ENCODE measurements at places on chromosomes 6 and 20.

DNA sequence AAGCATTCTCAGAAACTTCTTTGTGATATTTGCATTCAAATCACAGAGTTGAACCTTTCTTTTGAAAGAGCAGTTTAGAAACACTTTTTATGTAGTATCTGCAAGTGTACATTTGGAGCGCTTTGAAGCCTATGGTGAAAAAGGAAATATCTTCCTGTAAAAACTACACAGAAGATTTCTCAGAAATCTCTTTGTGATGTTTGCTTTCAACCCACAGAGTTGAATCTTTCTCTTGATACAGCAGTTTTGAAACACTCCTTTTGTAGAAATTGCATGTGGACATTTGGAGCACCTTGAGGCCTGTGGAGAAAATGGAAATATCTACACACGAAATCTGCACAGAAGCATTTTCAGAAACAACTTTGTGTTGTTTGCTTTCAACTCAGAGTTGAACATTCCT is 612.3 kb upstream of the ZNF337 start:
- DNase-seq: no peak

DNA sequence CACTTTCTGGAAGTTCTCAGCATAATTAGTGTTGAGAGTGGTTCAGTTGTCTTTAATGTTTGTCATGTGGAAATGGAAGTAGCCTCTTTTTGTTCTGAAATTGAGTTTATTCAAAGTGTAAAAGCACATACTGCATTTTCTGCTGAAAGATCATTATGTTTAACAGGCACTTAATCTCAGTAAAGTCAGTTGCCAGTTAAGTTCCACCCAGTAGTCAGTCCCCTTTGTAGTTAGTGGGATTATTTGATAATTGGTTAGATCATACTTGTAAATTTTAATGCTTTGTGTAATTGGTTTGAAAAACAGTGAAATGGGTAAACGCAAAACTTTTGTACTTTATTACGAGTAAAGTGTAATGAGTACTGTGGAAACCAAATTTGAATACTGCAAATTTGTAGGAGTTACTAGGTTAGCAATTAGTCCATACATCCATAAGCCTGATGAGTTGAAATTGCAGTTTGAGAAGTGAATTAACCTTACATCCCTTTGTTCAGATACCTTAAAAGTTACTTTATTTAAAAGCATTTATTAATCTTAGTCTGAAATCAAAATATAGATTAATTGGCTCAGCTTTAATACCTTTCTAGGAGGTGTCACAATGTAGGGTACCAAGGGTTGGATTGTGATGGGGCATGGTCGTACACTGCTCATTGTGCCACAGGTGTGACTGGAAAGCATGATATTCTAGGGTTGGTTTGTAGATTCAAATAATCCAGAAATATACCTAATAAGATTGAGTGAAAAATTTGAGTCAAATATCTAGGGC is 4.4 kb downstream of the SRSF6 start:
- no peak for DNase-seq

GRCh38 chr6:90369024-90369519 is 72.4 kb upstream of the BACH2 start:
- DNase-seq: no peak

DNA sequence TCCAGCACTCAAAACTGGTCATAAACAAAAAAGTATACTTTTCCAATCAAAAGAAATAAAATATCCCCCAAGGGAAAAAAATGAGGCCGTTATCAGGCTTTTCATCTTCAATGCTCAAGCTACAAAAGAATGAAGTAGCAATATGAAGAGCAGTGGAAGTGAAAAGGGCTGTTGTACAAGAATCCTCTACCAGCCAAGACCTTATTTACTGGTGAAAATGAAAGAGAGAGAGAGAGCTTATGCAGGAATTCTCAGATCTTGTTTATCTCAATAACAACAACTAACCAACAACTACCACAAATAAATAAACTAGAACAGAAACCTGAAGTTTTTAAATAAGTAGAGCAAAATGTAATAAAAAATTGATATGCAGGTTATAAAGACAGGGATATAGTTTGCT is 400.6 kb downstream of the HDGFL1 start:
- DNase-seq: no peak

- DNase-seq: no peak
Measured at GRCh38 chr20:4151342-4151741, 136.0 kb upstream of the RNF24 start.

DNA sequence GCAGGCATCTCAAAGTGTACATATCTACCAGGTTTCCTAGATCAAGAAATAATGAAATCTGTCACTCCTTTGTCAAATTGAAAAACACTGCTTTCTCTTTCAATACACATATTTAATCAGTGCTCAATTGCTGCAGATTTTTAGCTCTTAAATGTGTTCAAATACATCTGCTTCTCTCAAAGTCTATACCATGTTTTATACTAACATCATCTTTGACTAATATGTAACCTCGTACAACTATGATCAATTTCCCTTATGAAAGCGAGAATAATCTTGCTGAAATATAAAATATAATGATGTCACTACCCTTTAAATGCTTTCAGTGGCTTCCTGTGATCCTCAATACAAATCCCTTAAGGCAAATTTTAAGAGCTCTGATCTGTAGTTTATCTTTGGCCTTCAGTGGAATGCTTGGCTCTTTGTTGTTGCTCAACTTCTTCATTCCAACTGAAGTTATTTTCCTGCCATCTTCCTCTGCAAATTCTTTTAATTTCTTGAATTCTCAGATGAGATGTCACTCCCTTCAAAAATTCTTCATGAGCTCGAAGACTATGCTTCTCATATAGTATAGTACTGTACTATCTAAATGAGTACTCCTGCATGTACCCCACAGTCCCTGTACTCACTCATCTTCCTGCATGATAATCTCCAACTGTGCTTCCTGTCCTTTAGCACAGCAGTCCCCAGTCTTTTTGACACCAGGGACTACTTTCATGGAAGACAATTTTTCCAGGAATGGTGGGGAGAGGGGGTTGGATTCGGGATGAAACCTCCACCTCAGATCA is 545.1 kb upstream of the GJE1 start:
- no peak for DNase-seq

DNA sequence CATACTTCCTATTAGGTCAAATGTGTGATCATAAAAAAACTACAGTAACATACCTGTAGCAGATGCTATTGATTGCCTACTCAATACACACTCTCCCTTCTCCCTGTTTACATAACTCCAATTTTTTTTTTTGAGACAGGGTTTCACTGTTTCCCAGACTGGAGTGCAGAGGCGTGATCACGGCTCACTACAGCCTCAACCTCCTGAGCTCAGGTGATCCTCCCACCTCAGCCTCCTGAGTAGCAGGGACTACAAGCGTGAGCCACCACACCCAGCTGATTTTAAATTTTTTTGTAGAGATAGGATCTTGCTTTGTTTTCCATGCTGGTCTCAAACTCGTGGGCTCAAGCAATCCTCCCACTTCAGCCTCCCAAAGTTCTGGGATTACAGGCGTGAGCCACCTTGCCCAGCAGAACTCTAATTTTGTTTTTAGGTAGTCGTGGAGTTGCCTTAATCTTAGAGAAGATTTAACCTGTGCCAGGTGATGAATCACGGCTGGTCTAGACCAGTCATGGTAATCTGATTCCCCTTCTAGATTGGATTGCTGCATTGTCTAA is 14.0 kb upstream of the KIF3B start:
- DNase-seq: no peak

GRCh38 chr6:47267301-47267700 is 42.4 kb downstream of the TNFRSF21 start:
- no peak for DNase-seq

- DNase-seq: no peak
Measured at GRCh38 chr20:36028106-36028808, 59.9 kb downstream of the CNBD2 start.

- no peak for DNase-seq
Measured at GRCh38 chr20:48359692-48360341, 468.0 kb downstream of the PREX1 start.

DNA sequence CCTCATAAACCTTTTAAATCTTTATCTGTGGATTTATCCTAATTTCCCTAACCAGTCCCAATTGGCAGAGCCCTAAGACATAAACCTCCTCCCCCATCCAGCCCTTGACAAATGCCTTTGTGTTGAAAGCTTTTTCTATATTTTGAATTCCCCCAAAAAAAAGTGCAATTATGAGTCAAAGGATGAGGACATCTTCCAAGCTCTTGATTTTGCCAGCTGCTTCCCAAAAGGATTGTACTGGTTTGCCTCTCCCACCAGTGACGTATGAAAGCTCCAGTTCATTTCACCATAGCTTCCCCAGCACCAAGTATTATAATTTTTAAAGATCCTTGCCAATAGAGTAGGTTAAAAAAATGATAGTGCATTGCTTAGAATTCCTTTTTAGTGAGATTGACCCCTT is 38.9 kb downstream of the SIRPA start:
- DNase-seq: no peak

GRCh38 chr6:160972111-160972510 is 19.5 kb upstream of the MAP3K4 start:
- DNase-seq: no peak
